Right cardiac atrium (tissue), 5 donors: ENCODE measurements at places on chromosomes 1 and 21.

DNA sequence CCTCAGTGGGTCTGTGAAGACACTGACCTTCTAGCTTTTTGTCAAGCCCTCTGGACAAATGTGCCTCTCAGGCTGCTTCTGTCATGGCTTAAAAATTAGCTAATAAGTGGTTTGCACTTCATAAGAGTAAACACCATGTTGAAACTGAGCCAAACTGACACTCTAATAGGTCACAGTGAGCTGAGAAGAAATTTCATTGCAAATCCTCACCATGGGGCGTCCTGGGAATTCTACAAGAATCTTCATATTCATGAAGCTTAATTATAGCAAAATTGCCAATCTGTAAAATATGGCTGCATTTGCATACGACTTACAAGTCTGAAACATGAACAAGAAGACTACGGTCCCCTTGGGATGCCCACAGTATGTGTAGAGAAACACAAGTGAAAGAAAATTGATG, 188.6 kb downstream of the DSCAM start:
- DNase-seq: no peak

GRCh38 chr1:40626383-40626770, 39.1 kb downstream of the RIMS3 start:
- DNase-seq: no peak

- no peak for DNase-seq
Measured at GRCh38 chr1:45654540-45655280, 30.9 kb upstream of the CCDC17 start.

DNA sequence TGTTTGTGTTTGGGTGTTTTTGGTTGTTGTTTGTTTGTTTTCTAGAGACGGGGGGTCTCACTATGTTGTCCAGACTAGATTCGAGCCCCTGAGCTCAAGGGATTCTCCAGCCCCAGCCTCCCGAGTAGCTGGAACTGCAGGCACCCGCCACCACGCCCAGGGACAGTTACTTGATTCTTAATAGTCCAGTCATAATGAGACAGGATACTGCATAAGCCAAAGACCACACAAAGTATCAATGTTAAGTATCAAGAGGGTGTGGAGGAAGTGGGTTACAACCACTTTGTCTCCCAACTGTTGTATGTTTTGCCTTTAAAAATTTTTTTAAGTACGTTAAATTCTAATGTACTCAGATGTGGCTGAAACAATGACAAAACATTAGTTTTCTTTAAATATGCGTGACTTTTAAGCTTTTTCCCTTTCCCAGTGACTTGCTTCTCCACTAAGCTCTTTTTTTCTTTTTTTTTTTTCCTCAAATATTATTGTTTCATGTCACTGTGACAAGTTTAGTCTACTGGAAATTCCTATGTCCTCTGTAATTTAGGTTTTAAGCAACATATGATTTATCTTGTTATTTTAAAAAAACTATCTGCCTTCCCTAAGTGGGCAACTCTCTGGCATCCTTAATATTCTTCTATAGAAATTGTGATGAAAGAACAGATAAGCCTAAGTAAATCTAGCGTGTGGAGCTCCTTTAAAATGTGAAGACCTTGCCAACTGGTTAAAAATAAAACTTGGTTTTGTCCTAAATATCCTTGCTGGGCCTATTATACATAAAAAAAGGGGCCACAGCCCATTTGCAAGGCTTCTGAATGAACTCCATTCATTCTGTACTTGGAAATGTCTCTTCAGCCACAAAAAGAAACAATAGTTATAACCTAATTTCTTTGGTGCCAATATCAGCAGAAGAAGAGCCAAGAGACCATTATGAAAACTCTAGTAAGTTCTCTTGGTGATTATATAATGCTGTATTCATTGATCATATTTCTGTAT, 56.2 kb upstream of the DPH5 start:
- DNase-seq: no peak

- DNase-seq: no peak
Measured at GRCh38 chr1:219372916-219373615, 199.4 kb downstream of the LYPLAL1 start.

DNA sequence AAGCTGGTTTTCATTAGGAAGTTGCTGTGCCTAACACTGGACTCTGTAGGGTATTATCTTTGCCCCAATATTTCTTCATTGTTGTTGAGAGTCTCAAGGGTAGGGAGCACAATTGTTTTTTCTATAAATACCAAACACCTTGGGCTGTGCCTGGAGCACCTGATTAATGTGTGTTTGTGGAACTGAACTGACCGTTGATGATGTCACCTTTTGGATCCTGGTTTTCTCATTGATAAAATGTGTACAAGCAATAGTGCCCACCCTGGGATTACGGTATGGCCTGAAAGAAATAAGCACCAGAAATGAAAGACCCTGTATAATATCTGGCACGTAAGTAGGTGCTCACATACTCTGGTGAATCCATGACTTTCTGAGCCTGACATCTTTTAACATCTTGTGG, 39.3 kb downstream of the KCNA2 start:
- DNase-seq: no peak

- DNase-seq: no peak
Measured at GRCh38 chr1:42999308-42999707, 40.6 kb upstream of the SLC2A1 start.

DNA sequence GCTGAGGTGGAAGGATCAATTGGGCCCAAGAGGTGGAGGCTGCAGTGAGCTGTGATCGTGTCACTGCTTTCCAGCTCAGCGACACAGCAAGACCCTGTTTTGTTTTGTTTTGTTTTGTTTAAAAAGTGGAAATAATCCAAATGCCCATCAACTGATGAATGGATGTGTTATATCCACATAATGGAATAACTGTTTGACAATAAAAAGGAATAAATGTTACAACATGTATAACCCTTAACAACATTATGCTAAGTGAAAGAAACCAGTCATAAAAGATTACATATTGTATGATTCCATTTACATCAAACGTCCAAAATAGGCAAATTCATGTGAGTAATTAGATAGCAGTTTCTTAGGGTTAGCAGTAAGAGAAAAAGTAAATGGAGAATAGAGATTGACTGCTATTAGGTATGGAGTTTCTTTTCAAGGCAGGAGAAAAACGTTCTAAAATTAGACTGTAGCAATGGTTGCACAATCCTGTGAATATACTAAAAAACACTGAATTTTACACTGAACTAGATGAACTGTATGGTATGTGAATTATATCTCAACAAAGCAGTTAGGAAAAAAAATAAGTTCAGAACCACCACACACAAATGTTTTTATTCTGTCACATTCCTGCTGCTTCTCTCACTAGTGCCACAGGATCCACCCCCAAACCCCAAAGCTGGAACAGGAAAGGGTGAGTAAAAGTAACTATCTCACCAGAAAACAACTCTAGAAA, 15.7 kb downstream of the FOXJ3 start:
- no peak for DNase-seq

DNA sequence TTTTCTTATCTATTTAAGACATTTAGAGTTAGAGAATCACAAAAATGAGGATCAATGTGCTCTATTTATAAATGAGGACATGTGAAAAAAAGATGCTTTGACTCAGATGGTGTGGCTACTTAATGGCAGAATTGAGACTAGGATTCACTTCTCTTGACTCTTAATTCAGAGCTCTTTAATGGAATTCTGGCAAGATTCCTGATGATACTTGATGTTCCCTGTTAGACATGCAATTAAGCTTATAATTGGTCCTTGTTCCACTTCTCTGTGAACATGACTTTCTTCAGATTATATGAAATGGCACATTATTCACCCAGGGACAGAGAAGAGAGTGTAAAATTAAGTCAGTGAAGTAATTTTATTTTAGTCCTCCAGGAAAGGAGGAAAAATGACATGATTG, 165.3 kb downstream of the LRRC7 start:
- no peak for DNase-seq

GRCh38 chr1:2253036-2253796, 25.1 kb downstream of the SKI start:
- peak; percentile 42 for DNase-seq

GRCh38 chr1:11729155-11729497, 6.8 kb upstream of the AGTRAP start:
- no peak for DNase-seq

GRCh38 chr1:153444078-153444477, 16.4 kb downstream of the S100A7 start:
- DNase-seq: no peak
